ENCODE measurements at places on chromosomes 1 and 21.
A peak's percentile ranks its signal among the peaks of the same experiment; 100 is the strongest.

- DNase-seq: no peak
Observed at GRCh38 chr1:44029260-44029910, 1.9 kb downstream of the SLC6A9 start.

DNA sequence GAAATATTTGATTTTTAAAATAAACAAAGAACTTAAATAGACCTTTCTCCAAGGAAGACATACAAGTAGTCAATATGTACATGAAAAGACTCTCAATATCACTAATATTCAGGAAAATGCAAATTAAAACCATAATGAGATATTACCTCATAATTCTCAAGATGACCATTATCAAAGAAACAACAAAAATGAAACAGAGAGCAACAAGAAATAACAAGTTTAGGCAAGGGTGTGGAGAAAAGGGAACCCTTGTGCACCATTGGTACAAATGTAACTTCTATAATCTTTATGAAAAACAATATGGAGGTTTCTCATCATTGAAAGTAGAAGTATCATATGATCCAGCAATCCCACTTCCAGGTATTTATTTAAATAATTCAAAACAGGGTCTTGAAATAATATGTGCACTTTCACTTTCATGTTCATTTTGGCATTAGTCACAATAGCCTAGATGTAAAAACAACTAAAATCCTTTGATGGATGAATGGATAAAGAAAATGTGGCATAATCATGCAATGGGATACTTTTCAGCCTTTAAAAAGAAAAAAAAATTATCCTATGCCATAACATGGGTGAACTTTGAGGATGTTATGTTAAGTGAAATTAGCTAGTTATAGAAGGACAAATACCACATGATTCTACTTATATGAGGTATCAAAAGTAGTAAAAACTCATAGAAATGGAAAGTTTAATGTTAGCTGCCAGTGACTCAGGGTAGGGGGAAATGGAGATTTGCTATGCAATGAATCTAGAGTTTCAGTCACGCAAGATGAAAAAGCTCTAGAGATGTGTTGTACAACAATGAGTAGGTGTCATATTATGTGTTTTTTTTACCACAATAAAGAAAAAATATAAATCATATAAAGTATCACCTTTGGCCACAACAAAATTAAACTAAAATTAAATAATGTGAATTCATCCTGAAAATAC, 114.5 kb upstream of the LYPLAL1 start:
- DNase-seq: no peak

DNA sequence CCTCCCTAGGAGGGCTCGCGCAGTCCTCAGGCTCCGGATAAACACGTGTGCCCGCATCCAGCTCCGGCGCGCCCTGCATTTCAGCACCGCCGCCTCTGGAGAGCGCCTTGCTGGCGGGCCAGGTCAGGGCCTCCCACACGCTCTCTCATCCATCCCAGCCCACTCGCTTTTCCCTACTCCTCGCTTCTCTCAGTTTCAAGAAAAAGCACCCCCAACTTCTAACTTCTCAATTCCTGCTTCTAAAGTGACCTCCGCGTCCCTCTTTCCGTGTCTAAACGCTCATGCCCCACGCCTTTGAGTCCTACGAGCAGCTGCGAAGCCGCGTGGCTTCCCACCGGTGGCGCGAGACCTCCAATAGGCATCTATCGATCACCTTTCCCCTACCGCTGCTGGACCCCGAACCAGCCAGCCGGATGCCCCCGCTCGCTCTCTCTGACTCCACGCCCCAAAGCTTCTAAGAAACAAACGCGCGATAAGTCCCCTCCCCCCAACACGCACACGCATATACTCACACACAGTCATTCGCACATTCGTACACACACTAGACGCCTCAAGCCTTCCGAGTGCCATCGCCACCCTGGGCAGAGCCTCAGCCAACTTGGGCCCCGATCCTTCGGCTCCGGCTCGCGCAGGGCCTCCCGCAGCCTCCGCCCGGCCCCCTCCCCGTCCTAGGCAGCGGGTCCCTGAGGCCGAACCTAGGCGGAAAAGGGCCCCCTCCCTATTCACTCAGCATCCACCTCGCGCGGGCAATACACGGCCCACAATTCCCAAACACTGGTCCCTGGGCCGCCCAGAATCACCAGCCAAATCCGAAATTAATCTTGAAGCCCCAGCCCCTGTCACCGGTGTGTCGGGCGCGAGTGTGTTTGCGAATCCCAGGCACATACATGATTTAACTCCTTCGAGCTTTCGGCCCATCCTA, 1.1 kb downstream of the NMNAT2 start:
- DNase-seq: peak; percentile 72

DNA sequence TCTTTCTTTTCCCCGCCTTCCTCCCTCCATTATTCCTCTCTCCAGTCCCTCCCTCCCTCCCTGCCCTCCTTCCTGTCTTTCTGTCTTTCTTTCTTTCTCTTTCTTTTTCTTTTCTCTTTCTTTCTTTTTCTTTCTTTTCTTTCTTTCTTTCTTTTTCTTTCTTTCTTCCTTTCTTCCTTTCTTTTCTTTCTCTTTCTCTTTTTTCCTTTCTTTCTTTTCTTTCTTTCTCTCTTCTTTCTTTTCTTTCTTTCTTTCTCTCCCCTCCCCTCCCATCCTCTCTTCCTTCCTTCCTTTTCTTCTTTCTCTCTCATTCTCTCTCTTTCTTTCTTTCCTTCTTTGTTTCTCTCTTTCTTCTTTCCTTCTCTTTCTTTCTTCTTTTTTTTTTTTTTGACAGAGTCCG, 402.2 kb upstream of the PLXNA2 start:
- DNase-seq: no peak

Measured in renal cortex interstitium (tissue), 15 donors.